ENCODE measurements at places on chromosomes 7 and 10.

GRCh38 chr7:105015390-105015965 lies 1.5 kb downstream of the KMT2E start:
- peak; percentile 43 for DNase-seq

DNA sequence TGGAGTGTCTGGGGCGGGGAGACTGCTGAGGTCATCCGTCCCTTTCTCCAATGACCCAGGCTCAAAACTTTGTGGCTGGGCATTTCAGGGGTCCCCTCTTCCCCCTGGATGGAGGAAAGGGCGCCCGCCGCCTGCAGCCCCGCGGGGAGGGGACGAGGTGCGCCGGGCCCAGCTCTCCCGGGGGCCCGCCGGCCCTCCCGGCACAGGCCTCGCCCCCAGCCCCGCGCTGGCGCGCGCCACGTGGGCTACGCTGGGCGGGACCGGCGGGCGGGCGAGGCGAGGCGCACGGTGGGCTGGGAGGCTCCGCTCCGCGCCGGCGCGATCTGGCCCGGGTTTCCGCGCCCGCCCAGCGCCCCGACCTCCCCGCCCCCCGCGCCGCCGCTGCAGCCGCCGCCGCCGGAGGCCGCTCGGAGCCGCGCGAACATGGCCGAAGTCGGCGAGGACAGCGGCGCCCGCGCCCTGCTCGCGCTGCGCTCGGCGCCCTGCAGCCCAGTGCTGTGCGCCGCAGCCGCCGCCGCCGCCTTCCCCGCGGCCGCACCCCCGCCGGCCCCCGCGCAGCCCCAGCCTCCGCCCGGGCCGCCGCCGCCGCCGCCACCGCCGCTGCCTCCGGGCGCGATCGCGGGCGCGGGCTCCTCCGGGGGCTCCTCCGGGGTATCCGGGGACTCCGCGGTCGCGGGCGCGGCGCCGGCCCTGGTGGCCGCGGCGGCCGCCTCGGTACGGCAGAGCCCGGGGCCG lies at the start of gene FOXK1:
Gene FOXK1, plus strand, starts transcription at position 410 of the 735 bp plus-strand sequence. Its CDS starts 14 bp downstream, at position 424.
- DNase-seq: peak; percentile 64

DNA sequence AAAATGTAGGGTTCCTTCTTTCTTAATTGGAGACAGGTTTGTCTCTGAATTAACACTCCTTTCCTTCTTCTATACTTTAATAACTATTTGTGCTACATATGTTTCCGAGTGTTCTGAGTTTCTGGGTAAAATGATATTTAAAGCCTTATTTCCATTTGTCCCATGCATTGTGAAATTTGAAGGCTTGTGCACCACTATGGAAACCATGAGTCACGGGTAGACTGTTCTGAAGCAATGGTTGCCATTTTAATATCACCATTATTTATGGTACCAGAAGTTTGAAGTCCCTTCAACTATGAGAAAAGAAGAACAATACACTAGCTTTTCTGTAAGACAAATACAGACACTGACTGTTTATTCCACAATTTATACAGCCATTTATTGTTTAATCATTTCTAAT lies 44.7 kb upstream of the ZEB1 start:
- no peak for DNase-seq

- no peak for DNase-seq
These were observed 309.7 kb downstream of the CTNNA3 start for GRCh38 chr10:67386260-67386659.

- no peak for DNase-seq
These were observed 118.6 kb downstream of the SH3PXD2A start for GRCh38 chr10:103736763-103737162.

GRCh38 chr7:30464231-30464671 lies 14.3 kb downstream of the NOD1 start:
- no peak for DNase-seq

DNA sequence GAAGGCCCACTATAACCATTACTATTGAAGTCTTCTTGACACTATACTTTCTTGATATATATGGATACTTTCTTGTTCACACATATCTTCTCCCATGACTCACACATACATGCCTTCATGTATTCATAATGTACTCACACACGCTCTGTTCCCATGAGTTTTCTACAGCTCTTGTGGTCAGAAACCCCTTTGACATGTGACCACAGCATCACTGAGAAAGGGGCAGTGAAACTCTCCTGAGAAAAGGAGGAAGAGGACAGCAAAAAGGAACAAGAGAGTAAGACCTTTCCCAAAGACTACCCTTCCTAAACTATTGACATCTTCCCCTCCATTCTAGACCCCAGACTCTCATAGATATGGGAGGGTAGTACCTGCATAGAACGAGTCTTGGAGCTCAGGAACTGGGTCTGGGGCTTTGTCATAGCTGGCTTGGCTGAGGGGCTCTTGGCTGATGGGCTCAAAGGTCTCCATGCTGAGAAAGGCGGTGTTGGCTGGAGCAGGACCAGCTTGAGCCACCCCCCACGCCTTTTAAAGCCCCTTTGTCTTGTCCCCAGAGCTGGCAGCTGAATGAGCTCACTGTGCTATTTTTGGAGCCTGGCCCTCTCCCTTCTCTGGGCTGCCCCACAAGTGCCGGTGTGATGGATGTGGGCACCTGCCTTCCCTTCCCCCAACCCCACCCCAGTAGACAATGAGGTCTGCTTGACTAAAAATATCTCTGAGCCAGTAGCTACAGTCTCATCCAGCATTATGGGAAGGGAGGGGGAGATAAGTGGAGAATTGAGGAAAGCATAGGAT lies 5.1 kb downstream of the SYNPO2L start:
- no peak for DNase-seq

GRCh38 chr7:5598769-5599371 lies 175.2 kb upstream of the TNRC18 start:
- DNase-seq: no peak

GRCh38 chr7:30278376-30278775 lies 6.0 kb upstream of the ZNRF2 start:
- no peak for DNase-seq
